ENCODE measurements at places on chromosomes 1 and 21.
A peak's percentile ranks its signal among the peaks of the same experiment; 100 is the strongest.

DNA sequence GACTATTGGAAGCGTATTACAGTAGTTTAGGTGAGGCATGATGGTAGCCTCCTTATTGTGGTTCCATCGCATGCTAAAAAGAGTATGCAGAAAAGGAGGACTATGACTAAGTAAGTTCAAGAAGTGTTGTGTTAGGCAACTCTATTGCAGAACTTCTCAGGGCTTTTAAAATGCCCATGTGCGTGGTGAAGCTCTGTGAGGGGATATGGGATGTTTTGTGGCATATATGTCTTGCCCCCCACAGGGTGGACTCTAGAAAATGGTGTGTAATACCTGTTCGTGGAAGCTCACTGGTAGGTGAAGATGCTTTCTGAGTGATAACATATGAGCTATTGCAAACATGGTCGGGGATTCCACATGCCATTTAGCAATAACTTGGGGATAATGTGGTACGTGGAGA, 31.7 kb downstream of the MAN1A2 start:
- DNase-seq, result no peak
- no peaks in the 10 kb centered on the region for H3K27me3 ChIP-seq

- H3K36me3 ChIP-seq, result no peaks in the 10 kb centered on the region
- no peak overlapping the region for H3K27ac ChIP-seq
- no peak overlapping the region for H3K4me3 ChIP-seq
- H3K4me1 ChIP-seq, result no peaks in the 10 kb centered on the region
Observed at GRCh38 chr1:203360547-203361185, 9.7 kb upstream of the FMOD start.

DNA sequence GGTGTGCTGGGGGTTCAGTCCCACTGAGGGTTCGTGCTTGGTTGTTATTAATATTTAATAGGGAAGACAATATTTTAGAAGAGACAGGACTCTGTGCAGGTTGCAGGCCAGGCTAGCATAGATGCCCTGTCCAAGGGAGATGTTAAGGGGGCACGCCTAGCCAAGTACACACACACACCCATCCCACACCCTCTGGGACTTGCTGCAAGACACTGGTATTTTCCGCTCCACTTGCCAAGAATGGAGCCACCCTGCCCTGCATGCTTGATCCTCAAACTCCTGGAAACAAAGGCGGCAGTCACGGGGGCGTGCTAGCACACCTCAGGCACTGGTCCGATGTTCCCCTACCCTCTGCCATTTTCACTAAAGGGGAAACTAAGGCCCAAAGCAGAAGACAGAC, 99.1 kb downstream of the MRPL37 start:
- H3K4me3 ChIP-seq, result no peak overlapping the region
- H3K36me3 ChIP-seq, result no peaks in the 10 kb centered on the region
- DNase-seq, result no peak
- no peak overlapping the region for H3K27ac ChIP-seq
- H3K27me3 ChIP-seq, result no peaks in the 10 kb centered on the region
- H3K4me1 ChIP-seq, result peaks cover 78% of the 10 kb centered on the region

DNA sequence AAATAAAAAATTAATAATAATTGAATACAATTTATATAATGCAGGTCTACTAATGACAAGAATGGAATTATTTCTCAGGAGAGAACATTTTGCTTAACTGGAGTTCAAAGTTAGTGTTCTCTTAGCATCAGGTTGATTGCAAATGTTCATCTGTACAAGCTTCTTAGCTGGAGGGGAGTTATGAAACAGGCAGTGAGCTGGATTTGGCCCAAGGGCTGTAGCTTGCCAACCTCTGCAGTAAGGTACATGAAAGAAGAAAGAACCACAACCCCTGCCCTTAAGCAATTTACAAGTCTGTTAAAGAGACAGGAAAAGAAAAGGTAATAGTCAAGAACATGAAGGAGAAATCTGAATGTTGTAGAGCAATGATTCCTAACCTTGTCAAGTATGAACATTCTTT, 17.0 kb downstream of the LPGAT1 start:
- H3K4me1 ChIP-seq, result no peaks in the 10 kb centered on the region
- no peak overlapping the region for H3K4me3 ChIP-seq
- H3K27me3 ChIP-seq, result no peaks in the 10 kb centered on the region
- no peak for DNase-seq
- peaks cover 22% of the 10 kb centered on the region for H3K36me3 ChIP-seq

DNA sequence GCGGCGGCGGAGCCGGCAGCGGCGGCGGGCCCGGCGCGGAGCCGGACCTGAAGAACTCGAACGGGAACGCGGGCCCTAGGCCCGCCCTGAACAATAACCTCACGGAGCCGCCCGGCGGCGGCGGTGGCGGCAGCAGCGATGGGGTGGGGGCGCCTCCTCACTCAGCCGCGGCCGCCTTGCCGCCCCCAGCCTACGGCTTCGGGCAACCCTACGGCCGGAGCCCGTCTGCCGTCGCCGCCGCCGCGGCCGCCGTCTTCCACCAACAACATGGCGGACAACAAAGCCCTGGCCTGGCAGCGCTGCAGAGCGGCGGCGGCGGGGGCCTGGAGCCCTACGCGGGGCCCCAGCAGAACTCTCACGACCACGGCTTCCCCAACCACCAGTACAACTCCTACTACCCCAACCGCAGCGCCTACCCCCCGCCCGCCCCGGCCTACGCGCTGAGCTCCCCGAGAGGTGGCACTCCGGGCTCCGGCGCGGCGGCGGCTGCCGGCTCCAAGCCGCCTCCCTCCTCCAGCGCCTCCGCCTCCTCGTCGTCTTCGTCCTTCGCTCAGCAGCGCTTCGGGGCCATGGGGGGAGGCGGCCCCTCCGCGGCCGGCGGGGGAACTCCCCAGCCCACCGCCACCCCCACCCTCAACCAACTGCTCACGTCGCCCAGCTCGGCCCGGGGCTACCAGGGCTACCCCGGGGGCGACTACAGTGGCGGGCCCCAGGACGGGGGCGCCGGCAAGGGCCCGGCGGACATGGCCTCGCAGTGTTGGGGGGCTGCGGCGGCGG, 1.0 kb downstream of the ARID1A start:
- peak; percentile 82 for DNase-seq
- H3K27ac ChIP-seq, result peak overlapping the region; percentile 44
- peaks cover 27% of the 10 kb centered on the region for H3K4me1 ChIP-seq
- no peaks in the 10 kb centered on the region for H3K27me3 ChIP-seq
- peak overlapping the region; percentile 66 for H3K4me3 ChIP-seq
- no peaks in the 10 kb centered on the region for H3K36me3 ChIP-seq

DNA sequence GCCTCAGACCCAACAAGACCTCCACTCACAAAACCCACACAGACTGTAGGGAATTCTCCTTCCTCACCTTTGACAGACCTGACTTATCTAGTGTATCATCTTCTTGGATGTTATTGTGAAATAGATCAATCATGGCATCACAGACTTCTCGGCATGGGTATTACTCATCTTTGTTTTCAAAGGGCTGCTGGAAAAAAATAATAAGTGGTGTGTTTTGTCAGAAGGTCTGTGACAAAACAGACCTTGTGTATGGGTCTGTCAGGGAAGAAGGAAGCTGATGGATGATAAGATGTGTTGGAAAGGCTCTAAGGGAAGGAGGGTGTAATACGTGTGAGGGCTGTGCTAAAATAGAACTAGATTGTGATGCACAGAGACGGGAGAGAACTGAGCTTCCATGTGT, 13.9 kb upstream of the S100A7 start:
- peaks cover 8% of the 10 kb centered on the region for H3K27me3 ChIP-seq
- H3K4me1 ChIP-seq, result no peaks in the 10 kb centered on the region
- H3K36me3 ChIP-seq, result no peaks in the 10 kb centered on the region
- no peak overlapping the region for H3K4me3 ChIP-seq

- H3K4me1 ChIP-seq, result peaks cover 44% of the 10 kb centered on the region
- H3K27me3 ChIP-seq, result no peaks in the 10 kb centered on the region
- no peak overlapping the region for H3K4me3 ChIP-seq
- no peak overlapping the region for H3K27ac ChIP-seq
- H3K36me3 ChIP-seq, result no peaks in the 10 kb centered on the region
Observed at GRCh38 chr1:160779626-160780397, 16.2 kb upstream of the LY9 start.

- peaks cover 81% of the 10 kb centered on the region for H3K4me1 ChIP-seq
- DNase-seq, result no peak
Observed at GRCh38 chr1:150619576-150620509, 9.6 kb downstream of the ENSA start.

GRCh38 chr1:30596470-30596869, 126.9 kb downstream of the MATN1 start:
- peaks cover 20% of the 10 kb centered on the region for H3K27me3 ChIP-seq
- no peaks in the 10 kb centered on the region for H3K4me1 ChIP-seq
- H3K4me3 ChIP-seq, result no peak overlapping the region

Data from activated CD4-positive, alpha-beta T cell treated with anti-CD3 and anti-CD28 coated beads for 36 hours (primary cell).